Naive thymus-derived CD4-positive, alpha-beta T cell (primary cell): ENCODE measurements at places on chromosomes 6 and 20. TPM values are rescaled to one million over a fixed set of nuclear protein-coding genes. Genes with fewer than 3 reads are reported as not detected.

GABRR1 gene
- polyA plus RNA-seq: not detected

ENPP4 gene
- 3.6 TPM for polyA plus RNA-seq

LATS1 gene
- polyA plus RNA-seq: 17.7 TPM

IMPG1 gene
- not detected for polyA plus RNA-seq

C6orf52 gene
- 1.1 TPM for polyA plus RNA-seq

PTCRA gene
- not detected for polyA plus RNA-seq

TUBB2B gene
- 0.18 TPM for polyA plus RNA-seq

LAMA4 gene
- polyA plus RNA-seq: not detected

ZNF831 gene
- 5.6 TPM for polyA plus RNA-seq

PNPLA1 gene
- not detected for polyA plus RNA-seq

KCNK16 gene
- not detected for polyA plus RNA-seq

ULBP2 gene
- polyA plus RNA-seq: 0.56 TPM

GHRH gene
- polyA plus RNA-seq: not detected

MRAP2 gene
- polyA plus RNA-seq: not detected

LAMP5 gene
- not detected for polyA plus RNA-seq

SMPDL3A gene
- not detected for polyA plus RNA-seq

EFCAB8 gene
- not detected for polyA plus RNA-seq

PRKN gene
- 10.3 TPM for polyA plus RNA-seq

MOXD1 gene
- polyA plus RNA-seq: not detected
